Amniotic stem cell (primary cell): ENCODE measurements at places on chromosomes 6 and 20.
A peak's percentile ranks its signal among the peaks of the same experiment; 100 is the strongest.

DNA sequence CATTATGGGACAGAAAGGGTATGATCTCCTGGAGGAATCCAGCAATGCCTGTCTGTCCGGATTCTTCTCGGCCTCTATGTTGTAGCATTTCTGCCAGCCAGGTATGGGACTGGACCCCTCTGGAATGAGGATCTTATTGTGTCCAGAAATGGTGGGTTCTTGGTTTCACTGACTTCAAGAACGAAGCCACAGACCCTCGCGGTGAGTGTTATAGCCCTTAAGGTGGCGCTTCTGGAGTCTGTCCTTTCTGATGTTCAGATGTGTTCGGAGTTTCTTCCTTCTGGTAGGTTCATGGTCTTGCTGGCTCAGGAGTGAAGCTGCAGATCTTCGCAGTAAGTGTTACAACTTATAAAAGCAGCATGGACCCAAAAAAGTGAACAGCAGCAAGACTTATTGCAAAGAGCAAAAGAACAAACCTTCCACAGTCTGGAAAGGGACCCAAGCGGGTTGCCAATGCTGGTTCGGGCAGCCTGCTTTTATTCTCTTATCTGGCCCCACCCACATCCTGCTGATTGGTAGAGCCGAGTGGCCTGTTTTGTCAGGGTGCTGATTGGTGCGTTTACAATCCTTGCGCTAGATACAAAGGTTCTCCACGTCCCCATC lies 62.3 kb upstream of the IER3 start:
- no peak for DNase-seq

DNA sequence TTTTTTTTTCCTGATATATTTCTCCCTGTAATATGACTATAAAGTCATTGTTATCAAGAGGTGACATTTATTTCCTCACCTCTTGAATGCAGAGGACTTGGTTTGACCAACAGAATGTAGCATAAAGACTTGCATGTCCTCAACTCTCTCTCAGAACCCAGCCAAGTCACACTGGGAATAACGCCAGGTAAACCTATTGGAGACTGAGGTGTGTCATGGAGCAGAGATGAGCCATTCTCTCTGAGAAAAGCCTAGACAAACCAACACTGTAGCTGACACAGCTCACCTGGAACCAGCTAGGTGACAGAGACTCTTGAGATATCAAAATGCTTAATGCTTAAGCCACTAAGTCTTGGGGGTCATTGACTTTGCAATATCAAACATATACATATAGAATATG lies 533.6 kb downstream of the HAO1 start:
- DNase-seq, result no peak

GRCh38 chr20:17390655-17391054 lies 140.5 kb downstream of the BFSP1 start:
- no peak for DNase-seq

- DNase-seq, result no peak
These were observed 137.8 kb upstream of the PHACTR1 start for GRCh38 chr6:12578751-12579150.

GRCh38 chr6:163254341-163254835 lies 160.1 kb upstream of the QKI start:
- no peak for DNase-seq

- no peak for DNase-seq
These were observed 21.8 kb downstream of the CCDC167 start for GRCh38 chr6:37477656-37478435.

- DNase-seq, result no peak
These were observed 312.9 kb downstream of the SAMD5 start for GRCh38 chr6:147821295-147821897.

GRCh38 chr6:55260181-55260580 lies 67.1 kb upstream of the GFRAL start:
- DNase-seq, result no peak

DNA sequence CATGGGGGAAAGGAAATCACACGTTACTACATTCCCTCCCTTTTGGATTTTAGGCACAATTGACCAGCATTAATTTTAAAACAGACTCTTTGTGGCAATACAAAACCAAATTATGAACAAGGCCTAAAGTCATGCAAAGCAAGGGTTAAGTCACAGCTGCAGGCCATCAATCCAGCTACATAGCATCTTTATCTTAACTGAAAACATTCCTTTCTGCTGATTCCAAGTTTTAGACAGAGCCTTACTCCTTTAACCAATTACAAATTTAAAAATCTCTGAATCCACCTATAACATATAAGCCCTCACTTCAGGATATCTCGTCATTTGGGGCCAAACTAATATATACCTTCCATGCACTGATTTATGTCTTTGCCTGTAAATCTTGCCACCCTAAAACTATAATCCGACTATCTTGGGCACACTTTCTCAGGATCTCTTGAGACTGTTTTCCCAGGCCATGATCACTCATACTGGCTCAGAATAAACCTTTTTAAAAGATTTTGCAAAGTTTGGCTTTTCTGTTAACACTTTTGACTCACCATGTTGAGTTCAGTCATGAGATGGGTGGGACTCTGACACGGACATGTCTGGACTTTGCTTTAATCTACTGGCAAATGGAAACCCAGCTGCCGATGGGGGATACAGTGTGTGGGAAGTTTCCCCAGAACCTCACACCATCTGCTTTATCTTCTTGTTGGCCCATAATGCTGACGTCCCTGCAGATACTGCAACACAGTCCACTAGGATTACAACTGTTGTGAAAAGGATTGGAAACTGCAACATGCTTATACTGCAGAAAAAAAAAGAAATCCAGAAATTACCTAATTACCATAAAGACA lies 757.0 kb downstream of the PTPRT start:
- no peak for DNase-seq

DNA sequence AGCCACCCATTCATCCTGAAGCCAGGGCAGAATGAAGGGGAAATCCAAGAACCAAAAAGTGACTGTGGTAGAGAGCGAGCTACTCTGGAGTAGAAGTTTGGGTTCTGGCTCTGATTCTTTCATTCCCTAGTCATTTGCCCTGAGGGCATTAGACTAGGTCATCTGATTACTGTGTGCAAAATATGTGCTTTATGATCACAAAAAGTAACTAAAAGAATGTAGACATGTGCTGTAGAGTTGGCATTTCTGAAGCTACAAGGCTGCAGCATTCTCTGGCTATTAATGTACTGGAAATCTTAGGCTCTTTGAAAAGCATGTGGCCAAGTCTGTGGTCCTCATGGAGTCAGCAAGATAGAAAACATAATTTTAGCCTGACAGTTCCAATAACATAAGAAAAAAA lies 94.2 kb downstream of the TBC1D7 start:
- DNase-seq, result no peak

DNA sequence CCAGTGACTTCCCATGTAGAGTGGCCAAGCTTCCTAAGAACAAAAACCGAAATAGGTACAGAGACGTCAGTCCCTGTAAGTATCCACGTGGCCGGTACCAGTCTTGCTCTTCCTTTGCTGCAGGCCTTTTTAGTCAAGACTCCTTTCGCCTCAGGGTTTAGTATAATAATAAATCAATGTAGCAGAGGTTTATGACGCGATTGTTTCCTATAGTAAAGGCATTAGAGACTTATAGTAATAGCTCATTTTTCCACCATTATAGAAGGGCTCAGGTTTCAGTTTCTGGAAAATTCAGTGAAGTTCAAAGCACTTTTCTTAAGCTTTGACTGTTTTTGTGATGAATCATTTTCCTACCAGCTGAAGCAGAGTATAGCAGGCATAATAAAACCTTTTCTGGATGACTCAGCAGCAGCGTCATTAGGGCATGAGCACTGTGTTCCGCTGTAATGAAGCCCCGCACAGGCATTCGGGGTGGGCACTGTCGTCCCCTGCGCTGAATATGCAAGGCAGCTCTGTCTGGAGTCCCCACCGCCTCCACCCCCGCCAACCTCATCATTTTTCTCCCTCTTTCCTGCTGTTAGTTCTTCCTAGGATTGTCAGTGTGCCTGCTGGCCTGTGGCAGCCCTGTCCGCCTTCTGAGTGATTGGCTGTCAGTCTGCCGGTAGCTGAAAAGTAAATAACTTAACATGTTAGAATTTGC lies 51.3 kb downstream of the PTPN1 start:
- DNase-seq, result peak; percentile 92

- no peak for DNase-seq
These were observed 28.7 kb upstream of the CLDN20 start for GRCh38 chr6:155235087-155235486.

- DNase-seq, result no peak
These were observed 68.3 kb downstream of the ADTRP start for GRCh38 chr6:11710311-11710761.

- no peak for DNase-seq
These were observed 315.4 kb downstream of the SAMD5 start for GRCh38 chr6:147823936-147824335.

GRCh38 chr20:43542161-43542560 lies 16.7 kb upstream of the SGK2 start:
- no peak for DNase-seq

- no peak for DNase-seq
These were observed 6.6 kb downstream of the EPM2A start for GRCh38 chr6:145728444-145729385.

- no peak for DNase-seq
These were observed 73.0 kb upstream of the BTBD3 start for GRCh38 chr20:11844691-11845090.

GRCh38 chr20:36317675-36318074 lies 11.5 kb downstream of the DLGAP4 start:
- no peak for DNase-seq

- DNase-seq, result no peak
These were observed 192.3 kb upstream of the RNF217 start for GRCh38 chr6:124769811-124770544.

GRCh38 chr6:100808638-100809275 lies 72.4 kb downstream of the ASCC3 start:
- DNase-seq, result peak; percentile 6

GRCh38 chr6:34459899-34460593 lies 5.8 kb upstream of the PACSIN1 start:
- no peak for DNase-seq

DNA sequence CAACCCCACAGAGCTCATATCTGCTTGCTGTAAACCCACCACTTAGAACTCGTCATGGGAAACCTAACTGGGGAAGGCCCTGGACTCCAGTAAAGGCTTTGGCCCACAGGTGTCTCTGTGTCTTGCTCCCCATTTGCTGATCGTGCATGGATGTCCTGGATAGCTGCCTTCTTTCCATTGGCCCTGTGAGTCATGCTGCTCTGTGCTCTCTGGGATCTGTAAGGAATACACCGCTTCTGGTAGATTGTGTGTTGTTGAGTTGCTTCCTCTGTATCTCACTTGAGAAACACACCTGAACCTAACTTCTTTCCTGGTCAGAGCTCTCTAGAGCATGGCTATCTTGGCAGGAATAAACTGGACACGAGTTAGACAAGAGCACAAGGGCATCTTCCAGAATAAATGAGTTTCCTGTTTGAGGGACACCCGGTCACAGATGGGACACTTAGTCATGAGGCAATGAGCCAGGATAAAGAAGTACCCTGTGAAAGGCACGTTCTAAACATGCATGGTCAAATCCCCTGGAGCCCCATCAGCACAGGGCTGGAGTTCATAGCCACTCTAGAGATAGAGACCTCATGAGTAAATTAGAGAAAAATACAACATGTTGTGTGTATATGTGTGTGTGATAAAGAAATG lies 99.6 kb upstream of the TMEM170B start:
- DNase-seq, result no peak
